Stimulated activated CD4-positive, alpha-beta T cell treated with anti-CD3 and anti-CD28 coated beads, Interleukin-1b, Interleukin-23, amount 100 ng/mL, for 48 hours (primary cell): ENCODE measurements at places on chromosomes 7 and 10.
A peak's percentile ranks its signal among the peaks of the same experiment; 100 is the strongest.

DNA sequence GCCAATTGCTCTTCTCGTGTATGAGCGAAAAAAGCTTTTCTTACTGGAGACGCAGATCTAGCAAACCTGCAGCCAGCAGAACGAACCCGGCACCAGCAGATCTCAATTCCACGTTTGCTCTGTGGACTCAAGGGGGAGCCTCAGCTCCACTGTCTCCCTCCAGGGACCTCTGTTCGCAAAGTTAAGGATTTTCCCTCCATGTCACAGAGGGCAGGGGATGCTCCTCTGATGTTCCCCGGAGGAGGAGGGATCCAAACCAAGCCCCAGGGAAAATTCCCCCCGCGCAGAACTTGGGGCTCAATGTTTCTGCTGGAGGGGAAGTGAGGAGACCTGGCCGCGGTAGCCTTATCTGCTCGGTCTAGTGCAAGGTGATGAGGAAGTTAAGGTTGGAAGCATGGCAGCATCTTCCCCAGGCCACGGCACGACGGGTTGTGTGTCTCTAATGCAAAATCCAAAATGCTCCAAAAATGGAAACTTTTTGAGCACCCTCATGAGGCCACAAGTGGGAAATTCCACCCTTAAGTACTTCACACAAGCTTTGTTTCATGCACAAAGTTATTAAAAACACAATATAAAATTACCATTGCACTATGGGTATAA, 9.0 kb downstream of the IQCE start:
- no peak for DNase-seq

DNA sequence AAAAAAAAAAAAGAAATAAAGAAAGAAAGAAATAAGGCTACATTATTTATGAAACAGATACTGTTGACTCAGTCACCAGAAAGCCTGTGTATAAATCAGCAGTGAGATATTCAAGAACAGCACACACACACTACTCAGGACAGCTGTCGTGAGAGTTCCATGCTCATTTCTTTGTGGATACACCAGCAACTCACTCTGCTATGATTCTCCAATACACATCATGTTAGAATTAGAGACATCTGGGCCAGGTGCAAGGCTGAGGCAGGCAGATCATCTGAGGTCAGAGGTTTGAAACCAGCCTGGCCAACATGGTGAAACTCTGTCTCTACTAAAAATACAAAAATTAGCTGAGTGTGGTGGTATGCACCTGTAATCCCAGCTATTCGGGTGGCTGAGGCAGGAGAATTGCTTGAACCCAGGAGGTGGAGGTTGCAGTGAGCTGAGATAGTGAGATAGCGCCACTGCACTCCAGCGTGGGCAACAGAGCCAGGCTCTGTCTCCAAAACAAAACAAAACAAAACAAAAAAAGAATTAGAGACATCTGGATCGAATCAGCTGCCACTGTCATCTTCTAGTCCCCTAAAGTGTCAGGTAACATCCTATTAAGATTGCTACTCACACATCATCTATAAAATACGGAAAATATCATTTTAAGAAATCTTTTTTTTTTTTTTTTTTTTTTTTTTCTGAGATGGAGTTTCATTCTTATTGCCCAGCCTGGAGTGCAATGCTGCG, 11.2 kb upstream of the NUPR2 start:
- DNase-seq: no peak

GRCh38 chr7:43735802-43736603, 6.7 kb upstream of the COA1 start:
- DNase-seq: peak; percentile 67

GRCh38 chr7:148260599-148260998, 330.0 kb upstream of the C7orf33 start:
- DNase-seq: no peak
